ENCODE measurements at places on chromosomes 3 and 15.

DNA sequence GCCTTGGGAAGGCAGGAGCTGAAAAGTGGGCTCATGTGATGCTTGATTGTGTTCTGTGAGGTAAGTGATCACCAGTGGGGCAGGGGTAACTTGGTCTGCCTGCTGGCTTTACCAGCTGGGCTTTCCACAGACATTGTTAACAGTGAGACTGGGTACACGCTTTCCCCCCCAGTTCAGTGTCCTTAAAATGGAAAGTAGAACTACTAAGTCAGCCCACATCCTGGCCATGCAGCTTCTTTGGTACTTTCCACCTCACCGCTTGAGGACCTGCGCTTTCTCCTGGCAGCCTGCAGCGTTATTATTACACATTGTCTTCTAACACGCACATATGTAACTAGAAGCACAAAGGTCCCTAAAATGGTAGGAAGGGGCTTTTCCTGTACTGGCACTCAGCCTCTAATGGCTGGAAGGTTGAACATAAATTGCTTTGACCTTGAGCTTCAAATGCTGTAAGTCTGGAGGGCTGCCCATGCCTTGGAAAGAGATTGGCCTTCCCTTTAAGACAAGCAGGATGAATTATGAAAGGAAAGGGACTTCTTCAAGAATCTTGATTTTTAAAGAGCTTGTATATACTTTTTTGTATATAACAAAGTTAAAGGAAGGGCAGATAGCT lies 216.1 kb upstream of the ROPN1 start:
- DNase-seq, result no peak

DNA sequence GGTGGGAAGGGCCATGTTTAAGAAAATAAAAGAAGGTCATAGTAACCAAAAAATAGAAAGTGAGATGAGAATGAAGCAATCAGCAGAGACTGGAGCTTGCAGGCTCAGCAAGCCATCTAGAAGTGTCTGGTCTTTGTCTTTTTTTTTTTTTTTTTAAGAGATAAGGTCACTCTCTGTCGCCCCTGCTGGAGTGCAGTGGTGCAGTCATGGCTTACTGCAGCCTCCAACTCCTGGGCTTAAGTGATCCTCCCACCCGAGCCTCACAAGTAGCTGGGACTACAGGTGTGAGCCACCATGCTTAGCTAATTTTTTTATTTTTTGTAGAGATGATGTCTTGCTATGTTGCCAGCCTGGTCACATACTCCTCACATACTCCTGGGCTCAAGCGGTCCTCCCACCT lies 36.2 kb downstream of the GXYLT2 start:
- no peak for DNase-seq

GRCh38 chr3:144989807-144990206 lies 1018.2 kb downstream of the DIPK2A start:
- DNase-seq, result no peak

DNA sequence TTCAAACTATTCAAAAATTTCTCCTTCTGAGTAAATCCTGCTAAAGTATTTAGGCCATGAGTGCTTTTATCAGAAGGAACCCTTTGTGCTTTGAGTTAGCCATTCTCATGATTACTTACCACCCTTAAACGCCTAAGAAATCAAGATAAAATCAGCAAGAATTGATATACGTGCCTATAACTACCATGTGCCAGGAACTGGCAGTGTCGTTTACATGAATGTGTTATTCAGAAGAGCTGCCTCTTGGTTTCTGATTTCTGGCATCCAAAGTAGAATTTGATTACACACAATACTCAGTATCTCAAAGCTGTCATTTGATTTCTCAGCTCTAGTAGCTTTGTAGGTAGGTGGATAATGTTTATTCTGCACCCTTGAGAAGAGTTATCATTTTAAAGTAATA lies 351.3 kb upstream of the CCDC54 start:
- no peak for DNase-seq
